AG08395 (cell line): ENCODE measurements at places on chromosomes 4 and X.

DNA sequence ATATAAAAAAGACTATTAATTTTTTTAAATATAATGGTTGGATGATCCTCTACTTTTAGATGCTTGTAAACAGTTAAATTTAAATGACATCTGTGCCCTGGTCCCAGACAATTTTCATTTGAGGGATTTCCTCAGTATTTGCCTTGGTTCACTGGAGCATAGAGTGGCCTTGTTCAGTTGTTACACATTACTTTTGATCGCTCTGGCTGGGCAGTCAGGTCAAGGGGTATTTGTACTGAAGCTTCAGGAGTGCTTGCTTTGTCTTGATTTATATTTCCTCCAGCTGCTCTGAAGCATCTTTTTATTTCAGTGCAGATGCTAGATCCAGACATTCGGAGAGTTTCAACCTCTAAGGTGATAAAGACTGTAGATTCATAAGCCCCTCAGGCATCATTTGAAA is 50.0 kb downstream of the COMMD8 start:
- no peak for DNase-seq

GRCh38 chr4:84878546-84878945 is 87.9 kb downstream of the WDFY3 start:
- DNase-seq = no peak

GRCh38 chrX:109624641-109625616 is at the start of gene KCNE5:
KCNE5 (minus strand) TSS chrX:109625172; CDS start chrX:109625020, 152 bp downstream.
- DNase-seq = no peak

GRCh38 chrX:17737986-17738713 is 857 bp downstream of the SCML1 start:
- DNase-seq = no peak
